Right lung (tissue), 10 donors: ENCODE measurements at places on chromosomes 6 and 20.

GRCh38 chr6:134619077-134619476 is 301.2 kb upstream of the SGK1 start:
- no peak for DNase-seq

GRCh38 chr20:41179961-41180360 is 42.6 kb downstream of the PLCG1 start:
- no peak for DNase-seq

DNA sequence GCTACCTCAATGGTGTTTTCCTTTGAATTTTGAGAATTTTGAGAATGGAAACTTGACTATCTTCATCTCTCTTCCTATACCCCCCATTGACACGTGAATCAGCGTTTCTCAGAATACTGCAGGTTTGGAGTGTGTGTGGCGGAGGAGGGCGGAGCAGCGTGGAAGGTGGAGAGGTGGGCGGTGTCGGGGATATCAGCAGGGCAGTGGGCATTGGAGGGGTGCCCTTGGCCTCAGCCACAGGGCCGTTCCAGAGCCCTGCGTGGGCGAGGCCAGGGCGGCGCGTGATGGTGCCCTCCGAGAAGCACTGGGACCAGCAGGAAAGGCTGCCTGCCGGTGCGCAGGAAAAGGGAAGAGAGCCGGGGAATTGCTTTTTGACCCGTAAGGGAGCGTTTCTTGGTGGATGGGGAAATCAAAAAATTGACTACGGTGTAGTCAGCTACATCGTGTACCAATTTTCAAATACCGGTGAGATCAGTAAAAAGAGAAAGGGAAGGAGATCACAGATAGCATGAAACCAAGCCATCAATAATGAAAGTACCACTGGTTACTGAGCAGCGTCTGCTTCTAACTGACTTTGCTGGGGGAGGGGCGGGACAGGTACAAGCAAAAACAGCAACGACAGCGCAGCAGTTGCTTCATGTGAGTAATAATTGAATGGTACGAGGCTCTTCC is 82.7 kb upstream of the DUSP22 start:
- DNase-seq = no peak

- DNase-seq = no peak
Observed at GRCh38 chr6:169156108-169156792, 97.4 kb downstream of the THBS2 start.

DNA sequence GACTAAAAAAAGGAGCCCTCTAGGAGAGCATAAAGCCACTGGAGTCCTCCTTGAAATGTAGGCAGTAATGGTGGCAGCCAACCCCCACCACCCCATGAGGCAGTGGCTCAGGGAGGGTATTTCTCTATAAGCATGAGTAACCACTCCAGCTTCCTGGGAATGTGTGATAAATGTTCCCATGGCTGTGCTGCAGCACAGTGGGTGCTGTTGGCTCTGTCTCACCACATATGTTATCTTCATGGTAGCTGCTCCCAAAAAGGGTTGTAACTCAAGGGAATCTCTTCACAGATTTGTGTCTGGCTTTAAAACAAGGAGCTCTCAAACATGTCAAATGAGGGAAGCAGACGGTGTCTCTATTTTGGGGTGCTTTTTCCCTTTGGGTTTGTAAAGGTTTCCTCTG is 7.5 kb upstream of the PHACTR1 start:
- DNase-seq = no peak

- peak; percentile 85 for DNase-seq
Observed at GRCh38 chr6:43123461-43124314, 47.4 kb upstream of the SRF start.

DNA sequence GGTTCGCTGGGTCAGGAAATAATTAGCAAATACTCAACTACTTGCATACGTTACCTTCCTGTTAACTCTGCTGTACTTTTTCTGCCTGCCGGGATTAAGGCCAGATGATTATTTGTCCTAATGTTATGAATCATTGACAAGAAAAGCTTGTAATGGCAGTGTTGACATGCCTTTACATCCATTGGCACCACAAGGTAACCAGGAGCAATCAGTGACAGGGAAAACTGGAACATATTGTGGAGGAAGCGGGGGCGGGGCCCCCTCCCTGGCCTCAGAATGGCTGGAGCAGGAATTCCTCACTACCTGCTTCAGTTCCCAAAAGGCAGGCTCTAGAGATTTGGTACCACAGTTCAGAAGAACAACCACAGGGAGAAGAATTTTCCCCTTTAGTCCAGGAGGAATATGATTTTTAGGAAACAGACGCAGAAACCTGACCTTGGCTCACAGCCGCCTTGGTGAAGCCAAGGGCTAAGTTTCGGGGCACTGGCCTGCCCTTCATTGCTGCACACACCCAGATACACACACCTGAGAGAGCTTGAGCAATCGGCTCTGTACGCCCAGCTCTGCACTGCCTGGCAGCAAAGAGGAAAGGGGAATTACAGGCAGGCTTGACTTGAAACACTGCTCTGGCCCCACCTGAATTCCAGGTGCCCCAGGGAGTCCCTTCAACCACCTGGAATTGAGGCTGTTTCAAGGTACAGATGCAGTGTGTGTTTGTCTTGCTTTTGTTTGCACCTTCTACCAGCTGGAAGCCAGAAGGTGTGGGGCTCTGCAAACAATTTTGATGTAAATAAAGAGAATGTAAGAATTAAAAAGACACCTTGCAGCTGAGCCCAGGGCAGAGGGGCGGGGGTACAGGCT is 89.8 kb downstream of the MYB start:
- peak; percentile 25 for DNase-seq

GRCh38 chr6:98324446-98324845 is 509.9 kb upstream of the POU3F2 start:
- no peak for DNase-seq

GRCh38 chr6:43516367-43516696 is 394 bp downstream of the YIPF3 start:
- no peak for DNase-seq

DNA sequence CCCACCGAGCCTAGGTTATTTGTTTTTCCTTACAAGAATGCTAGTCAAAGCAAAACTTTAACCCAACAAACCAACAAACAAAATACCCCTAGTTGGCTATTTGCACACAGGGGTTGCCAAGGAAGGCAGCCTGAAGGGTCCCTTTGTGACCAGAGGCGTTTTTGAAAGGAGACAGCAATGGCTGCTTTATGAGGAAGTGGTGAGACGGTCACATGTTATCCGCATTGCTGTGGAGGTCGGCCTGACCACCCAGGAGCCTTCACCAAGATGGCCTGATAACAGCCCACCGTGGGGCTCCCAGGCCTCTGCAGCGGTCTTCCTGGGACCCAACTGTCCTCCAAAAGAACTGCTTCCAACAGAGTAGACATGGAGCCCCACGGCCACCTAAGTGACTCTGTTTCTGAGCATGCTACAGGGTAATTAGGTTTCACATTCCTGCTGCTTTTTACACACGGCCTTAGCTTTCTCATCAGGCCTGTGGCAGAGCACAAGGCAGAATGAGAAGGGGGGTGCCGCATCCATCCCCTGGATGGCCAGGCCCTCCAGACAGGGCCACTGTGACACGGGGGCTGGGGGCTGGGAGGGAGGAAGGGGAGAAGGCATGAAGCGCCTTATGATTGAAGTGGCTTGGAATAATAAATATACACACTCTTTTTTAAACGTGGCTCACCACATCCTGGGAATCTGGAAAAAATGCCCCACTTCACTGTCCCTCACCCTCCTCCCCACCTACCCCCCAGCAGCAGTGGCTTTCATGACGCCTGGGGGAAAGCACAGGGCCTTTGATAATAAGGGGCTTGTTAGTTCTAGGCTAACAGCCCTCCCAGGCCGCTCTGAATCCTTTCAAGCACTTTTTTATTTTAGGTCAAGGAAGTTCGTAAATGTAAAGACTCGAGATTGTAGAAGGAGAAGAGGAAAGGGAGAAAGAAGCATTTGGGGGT is 86.0 kb downstream of the CLIC5 start:
- DNase-seq = no peak

GRCh38 chr20:33250666-33251065 is 14.9 kb downstream of the BPIFA1 start:
- no peak for DNase-seq

- DNase-seq = no peak
Observed at GRCh38 chr6:107812234-107812769, 11.8 kb downstream of the SCML4 start.

GRCh38 chr6:35170166-35170565 is 29.0 kb upstream of the TCP11 start:
- DNase-seq = no peak

- DNase-seq = no peak
Observed at GRCh38 chr20:1722513-1723050, 65.0 kb upstream of the SIRPG start.

GRCh38 chr20:19867074-19867473 is 109.0 kb downstream of the RIN2 start:
- DNase-seq = no peak

GRCh38 chr6:8557014-8557748 is 121.8 kb upstream of the SLC35B3 start:
- no peak for DNase-seq

DNA sequence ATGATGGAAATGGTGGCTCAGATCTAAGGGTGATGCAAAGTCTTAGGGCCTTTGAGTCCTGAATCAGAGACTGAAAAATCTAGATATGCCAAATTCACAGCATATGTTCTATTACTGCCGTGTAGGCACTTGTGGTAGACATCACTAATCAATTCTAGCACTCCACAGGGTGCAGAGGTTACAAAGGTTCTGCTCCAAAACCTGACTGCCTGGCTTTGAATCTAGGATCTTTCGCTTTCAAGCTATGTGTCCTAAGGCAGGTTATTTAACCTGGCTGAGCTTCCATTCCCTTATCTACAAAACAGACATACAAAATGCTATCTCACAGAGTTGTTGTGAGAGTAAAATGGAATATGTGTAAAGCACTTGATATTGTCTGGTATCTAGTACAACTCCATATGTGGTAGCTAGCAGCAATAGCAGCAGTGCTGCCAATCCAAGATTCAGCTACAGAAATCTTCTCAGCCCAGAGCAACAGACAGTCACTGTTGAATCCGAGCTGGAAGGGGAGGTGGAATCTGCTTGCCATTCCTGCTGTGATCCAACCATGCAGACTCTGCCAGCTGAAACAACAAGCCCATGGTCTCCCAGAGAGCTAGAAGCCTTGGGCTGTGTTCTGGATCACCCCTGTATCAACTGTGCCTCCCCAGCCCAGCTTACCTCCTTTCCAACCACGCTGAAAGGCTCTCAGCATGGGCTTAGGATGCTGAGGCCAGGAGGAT is 206.9 kb downstream of the TFAP2C start:
- DNase-seq = no peak

DNA sequence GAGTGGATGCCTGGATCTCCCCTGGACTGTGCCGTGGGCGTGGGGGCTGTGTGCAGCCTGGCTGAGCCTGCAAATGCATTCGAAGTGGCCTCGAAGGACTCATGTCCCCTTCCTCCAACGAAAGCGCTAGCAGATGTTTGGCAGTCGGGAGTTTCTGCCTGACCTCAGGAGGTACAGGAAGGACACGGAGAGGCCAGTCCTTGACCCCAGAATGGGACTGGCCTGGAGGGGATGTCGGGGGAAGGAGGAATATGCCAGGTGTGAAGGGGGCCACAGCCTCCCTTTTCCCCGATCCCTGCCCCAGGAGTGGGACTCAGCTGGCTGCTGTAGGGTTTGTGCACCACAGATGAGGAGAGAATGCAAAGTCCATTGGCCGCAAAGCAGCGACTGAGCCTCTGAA is 45.6 kb downstream of the APCDD1L start:
- DNase-seq = no peak

GRCh38 chr20:48562586-48563116 is 265.1 kb downstream of the PREX1 start:
- DNase-seq = no peak

- no peak for DNase-seq
Observed at GRCh38 chr20:8335059-8335458, 203.0 kb downstream of the PLCB1 start.

GRCh38 chr20:13012886-13013285 is 4.1 kb downstream of the SPTLC3 start:
- DNase-seq = no peak

DNA sequence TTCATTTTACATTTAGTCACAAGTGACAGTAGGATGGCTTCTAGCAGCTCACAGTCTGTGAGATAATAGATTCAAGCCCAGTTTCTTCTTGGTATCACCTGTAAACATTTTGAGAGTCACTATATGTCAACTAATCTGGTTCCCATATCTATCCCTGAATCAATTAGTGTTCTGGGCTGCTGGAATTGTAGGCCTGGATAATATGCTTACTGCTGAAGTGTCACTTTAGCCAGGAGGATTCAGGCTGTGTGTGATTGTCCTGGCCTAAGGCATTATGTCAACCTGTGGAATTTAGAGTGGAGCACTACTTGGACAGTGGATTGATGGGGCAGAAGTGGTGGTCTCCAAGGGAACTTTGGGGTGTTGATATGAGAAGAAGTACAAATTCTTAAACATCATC is 1071.8 kb upstream of the CITED2 start:
- no peak for DNase-seq

GRCh38 chr20:63086421-63087235 is 79.9 kb upstream of the BHLHE23 start:
- no peak for DNase-seq

DNA sequence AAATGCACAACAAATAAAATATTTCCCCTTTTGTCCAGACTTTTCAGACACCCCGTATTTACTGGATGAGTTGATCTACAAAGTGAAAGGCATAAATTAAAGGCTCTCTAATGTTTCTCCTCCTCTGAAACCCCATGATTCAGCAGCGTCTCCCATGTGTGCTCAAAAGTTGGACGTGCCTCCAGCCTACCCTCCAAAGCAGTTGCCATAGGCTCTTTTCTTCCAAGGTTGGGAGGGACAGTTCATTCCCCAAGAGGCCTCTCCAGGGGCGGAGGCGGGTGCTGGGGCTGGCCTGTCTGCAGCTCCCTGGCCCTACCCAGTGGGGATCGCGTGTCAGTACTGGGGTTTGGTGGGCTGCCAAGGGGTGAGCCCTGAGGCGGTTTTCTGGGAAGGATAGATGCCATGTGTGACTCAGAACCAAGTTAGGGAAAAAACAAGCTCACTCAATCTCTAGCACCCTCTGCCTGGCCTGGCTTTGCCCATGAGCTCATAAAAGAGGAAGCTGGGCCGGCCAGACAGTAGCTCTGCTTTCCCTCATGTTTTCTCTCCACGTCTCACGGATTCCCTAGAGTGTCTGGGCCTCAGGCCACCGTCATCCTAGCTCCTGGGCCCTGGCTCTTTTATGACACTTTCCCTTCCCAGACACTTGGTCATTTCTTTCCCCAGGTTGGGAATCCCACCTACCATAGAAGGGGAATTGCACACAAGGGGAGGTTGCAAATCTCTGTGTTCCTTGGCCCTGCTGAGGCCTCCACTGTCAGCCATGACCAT is 8.0 kb upstream of the IER3 start:
- peak; percentile 71 for DNase-seq

DNA sequence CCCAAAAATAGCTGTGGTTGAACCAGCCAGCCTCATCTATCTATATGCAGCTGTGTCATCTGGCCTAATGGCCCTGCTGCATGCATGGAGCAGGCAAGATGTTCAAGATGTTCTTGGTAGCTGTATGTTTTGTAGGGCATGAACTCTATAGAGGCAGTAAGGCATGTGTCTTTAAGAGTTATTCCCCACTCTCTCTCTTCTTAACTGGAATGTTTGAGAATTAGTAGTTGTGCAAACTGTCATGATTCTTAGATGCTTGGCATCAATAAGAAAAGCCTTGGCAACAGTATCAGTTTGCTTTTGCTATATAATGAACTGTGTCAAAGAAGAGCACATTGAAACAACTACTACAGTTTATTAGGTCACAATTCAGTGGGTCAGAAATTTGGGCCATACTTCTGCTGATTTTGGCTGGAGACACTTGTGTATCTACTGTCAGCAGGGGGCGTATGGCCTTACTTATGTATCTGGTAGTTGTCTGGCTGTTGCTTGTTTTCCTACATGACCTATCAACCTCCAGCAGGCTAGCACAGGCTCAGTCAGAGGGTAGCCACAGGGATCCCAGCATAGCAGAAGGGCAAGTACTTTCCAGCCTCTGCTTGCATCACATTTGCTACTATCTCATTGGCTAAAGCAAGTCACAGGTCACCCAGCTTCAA is 56.1 kb upstream of the LAMP5 start:
- DNase-seq = peak; percentile 67
